ENCODE measurements at places on chromosomes 13 and 19.
A peak's percentile ranks its signal among the peaks of the same experiment; 100 is the strongest.

DNA sequence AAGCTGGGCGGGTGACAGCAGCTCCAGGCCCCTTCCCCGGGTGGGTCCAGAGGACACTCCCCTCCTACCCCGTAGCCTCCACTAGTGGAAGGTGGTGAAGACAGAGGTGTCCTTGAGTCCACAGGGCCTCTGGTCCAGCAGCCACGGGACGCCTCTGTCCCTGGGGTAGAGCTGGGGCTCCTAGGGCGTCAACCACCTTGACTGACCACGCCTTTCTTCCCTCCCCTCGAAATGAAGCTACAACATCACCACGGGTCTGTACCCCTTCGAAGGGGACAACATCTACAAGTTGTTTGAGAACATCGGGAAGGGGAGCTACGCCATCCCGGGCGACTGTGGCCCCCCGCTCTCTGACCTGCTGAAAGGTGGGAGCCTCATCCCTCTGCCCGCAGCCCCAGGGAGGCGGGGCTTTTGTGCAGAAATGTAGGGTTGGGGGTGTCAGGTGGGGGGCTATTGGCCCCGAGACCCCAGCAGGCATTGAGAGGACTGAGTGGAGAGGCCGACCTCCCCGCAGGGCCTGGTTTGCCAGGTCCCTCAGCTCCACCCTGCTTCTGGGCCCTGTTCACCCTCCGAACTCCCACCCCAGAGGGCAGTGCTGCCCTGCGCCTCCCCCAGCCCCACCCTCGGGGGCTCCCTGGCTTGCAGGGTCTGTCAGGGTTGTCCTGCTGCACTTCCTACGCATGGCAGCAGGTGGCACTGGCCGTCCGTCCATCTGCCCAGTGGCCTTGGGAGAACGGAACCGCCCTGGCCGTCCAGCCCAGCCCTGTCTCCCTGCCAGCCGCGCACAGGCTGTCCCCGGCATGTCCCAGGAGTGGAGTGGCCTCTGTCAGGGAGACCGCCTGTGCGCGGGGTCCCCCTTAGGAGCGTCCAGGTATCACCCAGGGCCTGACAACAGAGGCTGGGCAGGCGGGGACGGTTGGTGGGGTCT is 15.7 kb downstream of the STK11 start:
- no peak for DNase-seq

DNA sequence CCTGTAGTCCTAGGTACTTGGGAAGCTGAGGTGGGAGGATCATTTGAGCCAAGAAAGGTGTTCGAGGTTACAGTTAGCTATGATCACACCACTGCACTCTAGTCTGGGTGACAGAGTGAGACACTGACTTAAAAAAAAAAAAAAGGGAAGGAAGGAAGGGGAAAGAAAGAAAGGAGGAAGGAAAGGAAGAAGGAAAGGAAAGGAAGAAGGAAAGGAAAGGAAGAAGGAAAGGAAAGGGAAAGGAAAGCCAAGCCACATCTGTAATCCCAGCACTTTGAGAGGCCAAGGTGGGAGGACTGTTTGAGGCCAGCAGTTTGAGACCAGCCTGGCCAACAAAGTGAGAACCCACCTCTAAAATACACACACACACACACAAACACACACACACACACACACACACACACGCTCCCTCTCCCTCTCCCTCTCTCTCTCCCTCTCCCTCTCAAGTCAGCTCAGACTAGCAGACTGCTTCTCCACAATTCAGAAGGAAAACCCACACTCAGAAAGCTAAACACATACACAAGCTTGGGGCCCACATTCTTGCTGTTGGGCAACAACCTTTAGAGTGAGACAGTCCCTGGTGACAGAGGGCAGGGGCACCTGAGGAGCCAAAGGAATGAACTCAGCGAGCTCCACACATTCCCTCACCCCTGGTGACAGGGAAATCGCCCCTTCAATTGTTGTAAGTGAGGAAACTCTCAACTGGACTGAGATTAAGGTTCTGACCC is 2.7 kb downstream of the ZNF709 start:
- no peak for DNase-seq

- no peak for DNase-seq
These were observed 324.9 kb upstream of the GPC6 start for GRCh38 chr13:92901739-92902138.

GRCh38 chr19:39083983-39084731 is at the start of gene ACP7:
TSS of gene ACP7 (plus strand) at chr19:39084368. CDS start at chr19:39085270, 902 bp downstream.
- DNase-seq: no peak

GRCh38 chr13:30157616-30157993 is 149.7 kb downstream of the KATNAL1 start:
- peak; percentile 61 for DNase-seq

- DNase-seq: no peak
These were observed 232.9 kb downstream of the LHFPL6 start for GRCh38 chr13:39370048-39370447.

- DNase-seq: no peak
These were observed 514.0 kb downstream of the KLF5 start for GRCh38 chr13:73572824-73573223.

DNA sequence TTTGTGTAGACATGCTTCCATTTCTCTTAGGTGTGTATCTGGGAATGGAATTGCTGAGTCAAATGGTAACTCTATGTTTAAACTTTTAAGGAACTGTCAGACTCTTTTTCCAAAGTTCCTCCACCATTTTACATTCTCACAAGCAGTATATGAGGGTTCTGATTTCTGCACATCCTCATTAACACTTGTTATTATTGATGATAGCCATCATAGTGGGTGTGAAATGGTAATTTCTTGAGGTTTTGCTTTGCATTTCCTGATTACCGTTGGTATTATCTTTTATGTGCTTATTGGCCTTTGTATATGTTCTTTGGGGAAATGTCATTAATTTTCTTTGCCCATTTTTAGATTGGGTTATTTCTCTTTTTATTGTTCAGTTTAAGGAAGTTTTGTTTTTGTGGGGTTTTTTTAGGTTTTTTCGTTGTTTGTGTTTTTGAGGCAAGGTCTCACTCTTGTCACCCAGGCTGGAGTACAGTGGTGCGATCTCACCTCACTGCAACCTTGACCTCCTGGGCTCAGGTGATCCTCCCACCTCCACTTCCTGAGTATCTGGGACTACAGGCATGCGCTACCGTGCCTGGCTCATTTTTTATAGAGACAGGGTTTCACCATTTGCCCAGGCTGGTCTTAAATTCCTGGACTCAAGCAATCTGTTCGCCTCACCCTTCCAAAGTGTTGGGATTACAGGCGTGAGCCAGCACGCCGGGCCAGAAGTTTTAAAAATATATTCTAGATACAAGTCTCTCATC is 34.3 kb downstream of the NAA16 start:
- DNase-seq: no peak

GRCh38 chr13:73898276-73898675 is 235.9 kb downstream of the KLF12 start:
- no peak for DNase-seq

Measured in GM20000 (cell line).